Naive thymus-derived CD4-positive, alpha-beta T cell (primary cell): ENCODE measurements at places on chromosomes 2 and 18. TPM values are rescaled to one million over a fixed set of nuclear protein-coding genes. Genes with fewer than 3 reads are reported as not detected.

KCNG3 gene
- 0.48 TPM for total RNA-seq

OXER1 gene
- total RNA-seq: 3.0 TPM

TWIST2 gene
- total RNA-seq: not detected

GIGYF2 gene
- 81.5 TPM for total RNA-seq

BMP10 gene
- not detected for total RNA-seq

REG1B gene
- total RNA-seq: not detected

MLPH gene
- total RNA-seq: not detected

SULT1C4 gene
- total RNA-seq: not detected

TFCP2L1 gene
- not detected for total RNA-seq

DNA sequence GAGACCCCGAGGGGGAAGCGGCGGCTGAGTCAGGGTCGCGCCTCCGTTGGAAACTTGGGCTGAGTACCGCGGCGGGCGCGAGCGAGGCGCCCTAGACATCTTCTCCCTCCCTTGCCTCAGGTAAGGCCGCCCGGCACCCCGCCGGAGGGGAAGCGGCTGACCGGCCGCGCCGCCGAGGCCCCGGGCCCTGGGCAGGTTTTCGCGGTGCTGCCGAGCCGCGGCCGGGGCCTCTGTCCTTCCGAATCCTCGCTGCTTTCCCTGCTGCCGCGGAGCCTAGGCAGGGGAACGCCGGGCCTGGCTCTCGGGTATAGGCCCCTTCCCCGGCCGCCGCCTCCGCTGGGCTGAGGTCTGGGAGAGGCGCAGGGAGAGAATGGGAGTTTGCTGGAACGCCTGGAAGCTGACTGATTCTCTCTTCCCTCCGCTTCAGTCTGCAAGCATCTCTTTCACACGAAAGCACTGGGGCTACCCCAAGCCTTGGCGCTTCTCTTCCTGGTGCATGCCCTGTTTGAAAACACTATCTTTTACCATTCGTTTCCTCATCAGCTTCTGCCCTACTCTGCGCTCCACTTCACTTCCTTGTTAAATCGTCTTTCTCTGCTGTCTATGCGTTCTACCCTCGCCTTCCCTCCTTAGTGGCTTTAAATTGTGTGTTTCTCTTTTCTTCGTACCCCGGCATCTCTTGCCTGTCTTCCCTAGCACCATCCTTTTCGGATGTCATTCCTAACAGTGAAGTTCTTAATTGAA is 652 bp downstream of the PPM1B start:
- peak; percentile 74 for DNase-seq

GRCh38 chr2:202122163-202122540 is 49.1 kb downstream of the KIAA2012 start:
- no peak for DNase-seq

- no peak for DNase-seq
Observed at GRCh38 chr2:164794432-164795231, 47.0 kb downstream of the COBLL1 start.

GRCh38 chr18:14098428-14098827 is 33.8 kb downstream of the ZNF519 start:
- no peak for DNase-seq

GRCh38 chr2:201984800-201985525 is 48.7 kb upstream of the FZD7 start:
- DNase-seq: no peak

DNA sequence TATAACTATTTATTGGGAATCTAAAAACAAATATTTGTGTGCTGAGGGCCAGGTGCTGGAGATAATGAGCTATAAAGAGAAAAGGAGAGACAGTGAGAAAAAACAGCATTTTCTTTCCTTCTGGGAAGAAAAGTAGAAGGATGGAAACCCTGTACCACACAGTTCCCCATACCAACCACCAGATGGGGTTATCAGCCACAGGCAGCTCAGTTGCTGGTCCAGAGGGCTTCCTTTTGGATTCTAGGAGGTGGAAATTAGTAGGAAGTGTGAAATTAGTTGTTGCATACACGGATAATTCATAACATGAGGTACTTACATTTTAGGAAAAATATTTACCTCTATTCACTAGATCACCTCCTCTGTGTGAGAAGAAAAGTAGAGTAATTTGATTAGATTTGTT is 237.0 kb upstream of the FOSL2 start:
- DNase-seq: no peak

GRCh38 chr2:46134531-46135227 is 162.5 kb upstream of the EPAS1 start:
- no peak for DNase-seq

DNA sequence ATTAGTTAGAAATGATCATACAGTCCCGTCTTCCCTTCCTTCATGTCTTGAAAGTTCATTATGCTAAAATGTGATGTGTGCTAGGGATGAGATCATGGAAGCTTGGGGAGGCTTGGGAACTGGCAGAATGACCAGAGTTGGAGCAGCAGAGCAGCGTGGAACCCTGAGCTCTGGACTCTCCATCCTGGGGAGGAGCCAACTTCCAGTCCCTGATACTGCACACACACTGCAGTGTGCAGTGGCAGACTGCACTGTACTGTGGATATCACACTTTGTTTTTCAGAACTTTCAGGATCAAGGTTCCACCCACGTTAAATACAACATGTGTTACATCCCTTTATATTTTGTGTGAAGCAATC is 27.3 kb upstream of the GREB1 start:
- DNase-seq: no peak

GRCh38 chr2:128775217-128775913 is 456.7 kb upstream of the HS6ST1 start:
- DNase-seq: no peak

DNA sequence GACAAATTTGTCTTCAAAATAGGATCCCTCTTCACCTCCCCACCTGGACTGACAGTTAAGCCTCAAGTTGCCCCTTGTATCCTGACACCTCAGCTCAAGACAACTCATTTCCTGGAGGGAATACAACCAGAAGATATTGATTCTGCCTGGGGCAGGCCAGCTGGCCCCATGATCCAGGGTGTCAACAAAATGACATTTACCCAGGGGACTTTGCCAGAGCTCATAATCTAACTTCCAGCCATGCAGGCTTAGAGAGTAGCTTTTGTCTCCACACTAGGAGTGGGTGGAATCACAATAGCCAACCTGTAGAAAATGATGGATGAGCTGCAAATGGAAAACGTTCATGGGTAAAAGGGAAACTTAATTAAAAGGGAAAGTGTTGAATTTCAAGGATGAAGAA is 220.1 kb upstream of the DPP10 start:
- no peak for DNase-seq

DNA sequence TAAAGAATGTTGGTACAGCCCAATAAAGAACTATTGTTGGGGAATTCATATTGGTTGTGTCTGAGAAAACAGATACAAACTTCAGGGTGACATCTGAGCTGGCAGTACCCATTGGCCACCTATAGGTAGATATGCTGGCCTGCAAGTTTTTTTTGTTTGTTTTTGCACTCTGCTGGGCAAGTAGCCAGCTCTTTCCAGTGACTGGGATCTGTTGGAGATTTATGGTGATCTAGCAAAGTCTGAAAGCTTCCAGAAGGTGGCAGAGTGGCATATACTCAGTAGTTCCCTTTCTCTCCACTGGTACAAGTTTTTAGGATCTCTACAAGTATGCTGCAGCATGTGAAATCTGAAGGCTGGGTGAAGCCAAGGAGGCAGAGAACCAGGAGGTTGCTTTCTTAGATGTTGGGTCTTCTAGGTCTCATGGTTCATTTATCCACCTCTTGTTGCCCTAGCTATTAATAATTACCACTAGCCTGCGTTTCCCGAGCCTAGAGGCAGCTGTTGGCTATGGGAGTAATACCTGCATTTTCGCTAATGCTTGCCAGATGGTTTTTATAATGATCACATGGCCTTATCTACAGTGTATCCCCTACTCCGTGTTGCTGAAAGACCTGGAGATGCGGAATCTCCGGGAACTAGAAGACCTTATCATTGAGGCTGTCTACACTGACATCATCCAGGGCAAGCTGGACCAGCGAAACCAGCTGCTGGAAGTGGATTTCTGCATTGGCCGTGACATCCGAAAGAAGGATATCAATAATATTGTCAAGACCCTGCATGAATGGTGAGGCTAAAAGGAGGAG is 9.5 kb downstream of the COPS7B start:
- DNase-seq: no peak

DNA sequence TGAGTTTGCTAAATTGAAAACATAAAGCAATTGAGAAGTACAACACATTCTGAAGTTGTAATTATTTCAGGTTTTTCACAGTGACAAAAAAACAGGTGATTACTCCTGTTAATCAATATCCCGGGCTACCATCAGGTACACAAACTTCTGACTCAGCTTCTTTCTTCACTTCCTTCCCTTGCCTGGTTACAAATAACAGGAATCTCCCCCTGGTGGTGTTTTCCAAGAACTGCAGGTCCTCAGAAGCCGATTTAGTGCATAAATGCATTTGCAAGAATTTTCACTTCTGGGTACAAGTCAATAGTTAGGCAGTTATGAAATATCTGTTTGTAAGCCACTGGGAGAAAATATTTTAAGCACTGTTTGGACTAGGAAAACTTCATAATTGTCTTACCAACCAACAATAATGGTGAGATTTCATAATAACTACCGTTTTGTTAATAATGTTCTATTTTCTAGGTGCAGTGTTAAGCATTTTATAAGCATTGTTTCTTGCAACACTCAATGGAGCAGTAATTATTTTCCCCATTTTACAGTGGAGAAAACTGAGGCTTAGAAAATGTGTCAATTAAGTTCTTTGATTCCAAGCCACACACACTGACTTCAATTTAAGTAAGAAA is 12.4 kb upstream of the GMCL1 start:
- DNase-seq: peak; percentile 76

DNA sequence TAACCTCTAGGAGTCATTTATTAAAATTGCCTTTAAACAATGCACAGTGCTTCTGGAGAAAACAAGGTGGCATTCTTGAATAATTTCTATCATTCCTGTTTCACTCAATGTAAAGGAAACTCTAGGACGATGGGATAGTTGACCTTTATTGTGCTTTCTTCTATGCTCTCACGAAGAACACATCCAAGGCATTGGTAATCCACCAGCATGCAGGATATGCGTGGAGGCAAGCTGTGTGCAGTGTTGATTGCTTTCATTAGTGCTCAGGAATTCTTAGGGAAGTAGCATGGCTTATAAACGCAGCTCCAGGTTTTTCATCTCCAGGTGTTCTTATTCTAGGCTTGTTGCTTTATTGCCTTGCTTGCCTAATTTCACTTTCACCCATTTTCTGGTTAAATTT is 58.4 kb upstream of the CAVIN2 start:
- DNase-seq: no peak

- no peak for DNase-seq
Observed at GRCh38 chr2:241857572-241858121, 1.0 kb downstream of the PDCD1 start.

GRCh38 chr2:144351687-144352086 is 168.2 kb downstream of the ZEB2 start:
- DNase-seq: no peak

- no peak for DNase-seq
Observed at GRCh38 chr2:81043681-81044080, 739.1 kb upstream of the LRRTM1 start.

GRCh38 chr2:115165529-115166109 is 723.2 kb downstream of the DPP10 start:
- no peak for DNase-seq

DNA sequence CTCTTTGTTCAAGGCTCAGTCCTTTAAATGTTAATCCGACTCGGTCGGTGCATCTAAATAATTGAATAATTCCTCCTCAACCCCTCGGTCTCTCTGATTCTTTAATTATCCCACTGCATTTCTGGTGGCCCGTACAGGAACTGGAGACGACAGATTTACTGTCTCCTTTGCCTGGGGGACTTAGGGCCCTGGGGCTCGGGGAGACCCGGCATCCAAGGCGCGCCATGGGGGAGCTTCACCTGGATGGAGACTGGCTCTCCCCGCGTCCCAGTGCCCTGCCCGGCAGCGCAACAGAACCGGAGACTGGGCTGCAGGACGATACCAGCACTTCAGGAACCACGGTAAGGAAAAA is 47.7 kb upstream of the SELENOI start:
- no peak for DNase-seq

- DNase-seq: no peak
Observed at GRCh38 chr2:128399690-128400291, 81.1 kb upstream of the HS6ST1 start.

- no peak for DNase-seq
Observed at GRCh38 chr2:144785253-144785652, 265.3 kb upstream of the ZEB2 start.

DNA sequence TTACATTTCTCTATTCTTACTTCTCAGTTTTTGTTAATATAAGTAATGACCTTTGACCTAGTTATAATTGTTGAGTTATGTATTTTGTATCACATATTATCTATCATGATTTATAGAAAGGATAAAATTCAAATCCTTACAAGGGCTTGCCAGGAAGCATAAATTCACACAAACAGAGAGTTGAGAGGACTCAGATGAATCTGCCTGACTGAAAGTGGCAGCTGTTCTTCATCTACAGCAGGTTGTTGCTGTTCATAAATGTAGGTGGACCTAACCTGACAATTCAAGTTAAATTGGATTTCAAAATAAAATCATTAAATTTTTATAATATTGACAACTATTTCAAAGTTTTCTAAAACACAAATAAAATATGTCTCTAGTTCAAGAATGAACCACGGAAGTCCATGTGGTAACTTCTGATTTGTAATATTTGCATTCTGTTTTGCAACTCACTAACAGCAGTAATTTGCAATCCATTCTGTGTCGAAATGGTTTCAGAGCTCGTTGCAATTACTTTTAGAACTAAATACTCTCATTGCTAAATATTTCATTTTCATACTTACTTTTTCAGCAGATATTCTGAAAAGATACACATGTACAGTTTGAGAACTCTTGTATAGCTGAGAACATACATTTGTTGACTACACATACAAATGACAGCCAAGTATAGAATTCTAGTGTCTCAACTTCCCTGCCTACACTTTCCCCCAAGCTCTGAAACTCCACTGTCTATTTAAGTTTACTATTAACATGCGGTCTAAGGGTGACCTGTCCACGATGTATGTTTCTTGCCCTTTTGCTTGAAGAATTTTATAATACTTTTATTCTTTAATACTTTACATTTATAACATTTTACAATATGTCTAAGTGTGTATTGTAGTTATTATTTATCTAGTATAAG is 25.7 kb downstream of the SCN7A start:
- no peak for DNase-seq

DNA sequence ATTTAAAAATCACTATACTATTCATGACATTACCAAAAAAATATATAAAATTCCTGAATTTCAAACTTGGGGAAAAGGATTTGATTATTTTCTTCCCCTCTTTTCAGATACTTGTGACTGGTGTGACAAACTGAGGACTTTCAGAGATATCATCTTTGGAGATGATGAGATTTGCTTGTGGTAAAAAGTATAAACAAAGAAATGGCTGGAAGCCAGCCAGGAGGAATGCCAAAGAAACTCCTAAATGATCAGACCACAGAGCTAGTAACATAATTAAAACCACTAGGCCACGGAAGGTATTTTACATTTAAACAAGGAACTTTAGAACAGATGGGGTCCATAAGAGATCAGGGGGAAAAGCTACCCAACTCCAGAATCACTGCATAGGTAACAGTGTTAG is 58.7 kb downstream of the PIGN start:
- DNase-seq: no peak
